ENCODE measurements at places on chromosomes 2 and 18. TPM values are rescaled to one million over a fixed set of nuclear protein-coding genes. Genes with fewer than 3 reads are reported as not detected.
A peak's percentile ranks its signal among the peaks of the same experiment; 100 is the strongest.

PDE11A gene
- total RNA-seq, result 0.53 TPM

GRCh38 chr2:213098612-213099011 lies 52.8 kb downstream of the IKZF2 start:
- peaks cover 10% of the 10 kb centered on the region for H3K4me1 ChIP-seq
- H3K4me3 ChIP-seq, result no peak overlapping the region
- no peaks in the 10 kb centered on the region for H3K36me3 ChIP-seq
- DNase-seq, result no peak
- no peaks in the 10 kb centered on the region for H3K27me3 ChIP-seq

ASAP2 gene
- 14.5 TPM for total RNA-seq

KLHL14 gene
- 4.8 TPM for total RNA-seq

GRCh38 chr18:49681387-49681786 lies 119.5 kb downstream of the LIPG start:
- H3K27me3 ChIP-seq, result peaks cover 6% of the 10 kb centered on the region
- no peak for DNase-seq
- no peaks in the 10 kb centered on the region for H3K36me3 ChIP-seq
- no peaks in the 10 kb centered on the region for H3K4me1 ChIP-seq
- H3K27ac ChIP-seq, result no peak overlapping the region

GRCh38 chr2:238613610-238614009 lies 186.9 kb downstream of the ASB1 start:
- peaks cover under 1% of the 10 kb centered on the region for H3K36me3 ChIP-seq
- no peak for DNase-seq
- H3K4me3 ChIP-seq, result no peak overlapping the region
- H3K27me3 ChIP-seq, result no peaks in the 10 kb centered on the region
- H3K27ac ChIP-seq, result no peak overlapping the region
- no peaks in the 10 kb centered on the region for H3K4me1 ChIP-seq

DNA sequence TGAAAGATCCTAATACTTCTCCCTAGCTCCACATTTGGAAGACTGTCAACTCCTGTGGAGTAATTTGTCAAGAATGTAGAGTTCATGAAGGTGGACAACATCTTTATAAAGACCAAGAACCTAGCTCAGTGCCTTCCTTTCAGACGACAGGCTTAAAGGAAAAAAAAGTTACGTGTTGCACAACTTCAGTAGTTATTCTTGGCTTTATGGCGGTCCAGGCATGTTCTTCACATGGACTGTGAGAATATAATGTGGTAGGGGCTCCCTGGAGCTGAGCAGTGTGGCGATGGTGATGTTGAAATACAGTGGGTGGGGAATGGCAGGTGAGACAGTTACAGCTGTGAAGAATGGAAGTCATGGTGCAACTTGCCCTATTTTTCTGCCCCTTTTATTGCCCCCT lies 3.9 kb downstream of the TAF1B start:
- no peak overlapping the region for H3K4me3 ChIP-seq
- peak overlapping the region; percentile 40 for H3K27ac ChIP-seq

- H3K36me3 ChIP-seq, result no peaks in the 10 kb centered on the region
- no peak for DNase-seq
- H3K4me1 ChIP-seq, result peaks cover 21% of the 10 kb centered on the region
- H3K27ac ChIP-seq, result no peak overlapping the region
- no peaks in the 10 kb centered on the region for H3K27me3 ChIP-seq
- H3K4me3 ChIP-seq, result no peak overlapping the region
Measured at GRCh38 chr2:205845446-205845845, 163.1 kb downstream of the NRP2 start.

DNA sequence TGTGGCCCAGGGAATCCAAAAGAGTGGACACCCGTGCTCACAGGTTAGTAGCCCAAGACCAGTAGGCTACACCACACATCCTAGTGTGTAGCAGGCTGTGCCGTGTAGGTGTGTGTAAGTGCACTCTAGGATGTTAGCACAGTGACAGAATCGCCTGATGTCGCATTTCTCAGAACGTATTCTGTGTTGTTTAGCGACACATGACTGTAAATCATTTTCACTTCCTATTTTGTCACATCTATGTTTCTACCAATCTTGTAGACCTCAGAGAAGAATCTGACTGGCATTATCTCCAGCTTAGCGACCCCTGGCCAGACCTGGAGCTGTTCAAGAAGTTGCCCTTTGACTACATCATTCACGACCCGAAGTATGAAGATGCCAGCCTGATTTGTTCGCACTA lies 45.1 kb downstream of the NTSR2 start:
- no peaks in the 10 kb centered on the region for H3K4me1 ChIP-seq
- H3K27me3 ChIP-seq, result no peaks in the 10 kb centered on the region
- no peak for DNase-seq
- peaks cover 71% of the 10 kb centered on the region for H3K36me3 ChIP-seq
- no peak overlapping the region for H3K4me3 ChIP-seq
- H3K27ac ChIP-seq, result peak overlapping the region; percentile 32

DNA sequence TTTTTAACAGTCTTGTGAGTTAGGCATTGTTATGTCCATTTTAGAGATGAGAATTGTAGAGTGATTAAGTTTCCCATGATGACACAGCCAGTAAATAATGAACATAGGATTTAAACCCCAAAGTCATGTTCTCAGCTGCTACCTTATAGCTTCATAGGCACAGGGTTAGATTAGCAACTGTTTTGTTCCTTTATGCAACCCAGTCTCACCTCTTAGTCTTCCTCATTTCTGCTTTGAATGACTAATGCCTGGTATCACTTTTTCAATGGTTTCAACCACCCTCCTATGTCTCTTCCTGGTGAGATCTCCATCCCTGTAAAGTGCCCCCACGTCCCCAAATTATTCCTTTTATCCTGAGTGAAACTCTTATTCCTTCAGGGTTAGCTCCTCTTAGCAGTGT lies 44.3 kb downstream of the MFSD6 start:
- no peaks in the 10 kb centered on the region for H3K4me1 ChIP-seq
- no peak overlapping the region for H3K27ac ChIP-seq
- H3K4me3 ChIP-seq, result no peak overlapping the region
- H3K27me3 ChIP-seq, result no peaks in the 10 kb centered on the region

CFC1 gene
- total RNA-seq, result not detected

- no peak overlapping the region for H3K4me3 ChIP-seq
- no peak overlapping the region for H3K27ac ChIP-seq
- no peaks in the 10 kb centered on the region for H3K4me1 ChIP-seq
- no peaks in the 10 kb centered on the region for H3K27me3 ChIP-seq
- no peak for DNase-seq
- 0 out of 2 replicates have a peak, but pooled peaks cover 8% of the 10 kb centered on the region for H3K36me3 ChIP-seq
Measured at GRCh38 chr2:194363878-194364277, 1293.1 kb upstream of the SLC39A10 start.

DNA sequence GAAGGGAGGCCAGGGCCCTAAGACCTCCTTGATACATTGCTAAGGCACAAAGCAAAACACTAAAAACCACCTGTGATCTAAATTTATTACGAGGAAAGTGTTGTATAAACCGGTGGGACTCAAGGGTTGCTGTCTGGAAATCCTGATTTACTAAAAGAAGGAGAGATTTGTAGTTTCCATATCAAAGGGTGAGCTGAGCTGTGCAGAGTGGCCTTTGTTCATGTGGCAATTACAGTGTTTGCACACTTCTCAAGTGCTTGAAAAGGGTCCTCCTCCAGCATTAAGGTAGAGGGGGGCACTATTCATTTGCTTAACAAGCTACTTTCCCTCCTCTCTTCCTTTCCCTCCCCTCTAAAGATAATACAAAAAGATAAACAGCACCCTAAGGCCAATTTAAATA lies 30.5 kb upstream of the ITGA4 start:
- H3K27ac ChIP-seq, result no peak overlapping the region
- H3K27me3 ChIP-seq, result peaks cover 61% of the 10 kb centered on the region
- no peaks in the 10 kb centered on the region for H3K36me3 ChIP-seq
- H3K4me1 ChIP-seq, result peaks cover 26% of the 10 kb centered on the region
- no peak overlapping the region for H3K4me3 ChIP-seq

GRCh38 chr2:101175991-101176390 lies 24.8 kb upstream of the TBC1D8 start:
- H3K27ac ChIP-seq, result no peak overlapping the region
- no peak for DNase-seq
- no peaks in the 10 kb centered on the region for H3K4me1 ChIP-seq
- peaks cover 18% of the 10 kb centered on the region for H3K36me3 ChIP-seq
- no peaks in the 10 kb centered on the region for H3K27me3 ChIP-seq

GRCh38 chr2:207283356-207283755 lies 117.6 kb upstream of the KLF7 start:
- no peak overlapping the region for H3K27ac ChIP-seq
- no peaks in the 10 kb centered on the region for H3K27me3 ChIP-seq
- H3K36me3 ChIP-seq, result no peaks in the 10 kb centered on the region
- DNase-seq, result no peak

DNA sequence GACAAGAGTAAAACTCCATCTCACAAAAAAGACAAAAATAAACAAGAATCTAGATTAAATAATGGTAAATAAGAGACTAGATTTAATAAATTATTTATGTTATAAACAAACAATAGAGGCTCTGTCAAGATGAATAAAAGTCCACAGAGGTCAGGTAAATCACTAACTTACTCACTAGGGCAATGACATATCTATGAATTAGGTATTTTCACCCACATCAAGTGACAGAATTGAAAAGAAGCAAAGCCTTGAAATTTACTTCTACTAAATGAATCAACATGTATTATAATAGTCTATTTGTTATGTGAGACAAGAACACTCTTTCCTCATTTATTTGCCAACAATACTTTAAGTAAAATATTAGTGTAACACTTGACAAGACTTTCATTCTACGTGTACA lies 41.7 kb downstream of the FBXO11 start:
- DNase-seq, result no peak
- H3K4me1 ChIP-seq, result peaks cover 24% of the 10 kb centered on the region
- H3K27ac ChIP-seq, result no peak overlapping the region
- H3K27me3 ChIP-seq, result no peaks in the 10 kb centered on the region

GRCh38 chr2:236073246-236073645 lies 94.9 kb downstream of the GBX2 start:
- H3K4me1 ChIP-seq, result peaks cover 24% of the 10 kb centered on the region
- no peaks in the 10 kb centered on the region for H3K27me3 ChIP-seq
- no peak overlapping the region for H3K27ac ChIP-seq
- H3K4me3 ChIP-seq, result no peak overlapping the region
- DNase-seq, result no peak
- H3K36me3 ChIP-seq, result peaks cover 8% of the 10 kb centered on the region

DNA sequence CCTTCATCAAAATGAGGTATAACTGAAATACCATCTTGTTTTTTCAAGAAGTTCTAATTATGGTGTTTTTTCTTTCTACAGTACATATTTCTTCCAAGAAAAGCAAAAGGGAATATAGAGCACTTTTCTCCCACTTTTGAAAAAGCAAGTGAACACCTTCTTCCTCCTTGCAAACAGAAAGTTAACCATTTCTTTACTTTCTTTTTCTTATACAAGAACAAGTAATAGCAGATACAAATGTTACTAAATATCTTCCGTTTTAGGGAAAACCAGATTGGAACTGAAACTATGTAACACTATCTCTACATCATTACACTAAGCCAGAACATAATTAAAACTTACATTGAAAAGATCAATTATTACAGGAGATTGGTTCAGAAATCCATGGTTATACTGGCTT lies 44.0 kb downstream of the COBLL1 start:
- no peaks in the 10 kb centered on the region for H3K27me3 ChIP-seq
- H3K36me3 ChIP-seq, result no peaks in the 10 kb centered on the region
- H3K27ac ChIP-seq, result no peak overlapping the region

DNA sequence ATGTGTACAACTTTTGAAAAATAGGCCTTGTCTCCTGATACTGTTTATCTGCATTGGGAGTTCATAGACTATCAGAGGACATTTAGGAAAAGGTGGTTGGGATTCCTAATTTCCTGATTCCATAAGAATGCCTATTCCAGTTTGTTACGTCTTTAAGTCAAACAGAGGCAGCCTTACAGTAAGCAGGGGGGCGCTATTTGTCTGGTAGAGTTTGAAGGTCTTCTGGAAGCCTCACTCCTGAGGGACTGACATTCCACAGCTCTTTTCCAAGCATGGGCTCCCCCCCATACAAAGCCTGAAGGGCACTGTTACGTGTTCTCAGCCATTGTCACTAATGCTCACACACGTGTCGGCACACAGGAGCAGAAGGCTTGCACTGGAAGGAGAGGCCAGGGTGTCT lies 154.3 kb downstream of the PTGR3 start:
- H3K4me1 ChIP-seq, result peaks cover 5% of the 10 kb centered on the region
- H3K27me3 ChIP-seq, result no peaks in the 10 kb centered on the region
- no peak overlapping the region for H3K27ac ChIP-seq
- no peak overlapping the region for H3K4me3 ChIP-seq
- DNase-seq, result no peak

HOXD13 gene
- total RNA-seq, result not detected

RPRM gene
- 28.1 TPM for total RNA-seq

DNA sequence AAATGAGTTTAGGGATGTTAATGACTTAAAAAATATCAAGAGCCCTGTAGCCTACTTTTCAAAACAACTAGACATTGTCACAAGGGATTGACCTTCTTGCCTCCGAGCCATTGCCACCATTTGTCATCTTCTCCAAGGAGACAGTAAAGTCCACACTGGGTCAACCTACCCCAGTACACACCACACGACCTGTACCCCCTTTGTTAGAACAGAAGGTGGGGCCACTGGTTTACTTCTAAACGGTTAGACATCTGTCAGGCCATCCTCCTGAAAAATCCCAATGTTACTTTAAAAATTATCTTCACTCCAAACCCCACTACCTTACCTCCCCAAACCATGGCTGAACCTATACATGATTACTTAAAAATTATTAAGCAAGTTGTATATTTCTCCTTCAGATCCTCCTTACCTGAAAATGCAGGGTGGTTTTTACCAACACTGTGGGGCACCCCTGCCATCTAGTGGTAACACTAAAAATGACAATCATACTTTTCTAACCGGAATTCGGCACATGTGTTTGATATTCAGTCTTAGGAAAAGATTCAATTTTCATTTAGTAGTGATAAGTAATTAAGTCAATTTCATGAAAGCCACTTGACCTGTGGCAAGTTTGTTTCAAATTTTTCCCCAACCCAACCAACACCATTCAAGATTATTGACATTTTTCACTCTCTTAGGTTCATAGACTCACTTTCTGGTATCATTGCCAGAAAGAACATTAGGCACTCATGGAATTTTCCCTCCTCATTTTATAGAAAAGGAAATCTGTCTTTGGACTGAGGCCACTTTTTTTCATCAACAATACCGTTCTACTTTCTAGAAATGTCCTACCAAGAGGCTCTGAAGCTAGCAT lies 265.3 kb upstream of the PKDCC start:
- no peak overlapping the region for H3K27ac ChIP-seq
- H3K36me3 ChIP-seq, result no peaks in the 10 kb centered on the region
- H3K4me1 ChIP-seq, result peaks cover 18% of the 10 kb centered on the region
- no peak overlapping the region for H3K4me3 ChIP-seq
- no peak for DNase-seq
- H3K27me3 ChIP-seq, result no peaks in the 10 kb centered on the region

GRCh38 chr18:3450012-3450798 lies at the start of gene TGIF1:
TGIF1 (plus strand) TSS chr18:3450172; CDS start chr18:3450490, 318 bp downstream.
- H3K27ac ChIP-seq, result peak within 1 kb of the TSS; percentile 91
- DNase-seq, result peak; percentile 79
- no peaks in the 10 kb centered on the region for H3K27me3 ChIP-seq
- H3K4me1 ChIP-seq, result peaks cover 42% of the 10 kb centered on the region
- H3K4me3 ChIP-seq, result peak within 1 kb of the TSS; percentile 96

Data from WTC11 (cell line).